ENCODE measurements at places on chromosomes 4 and X.
A peak's percentile ranks its signal among the peaks of the same experiment; 100 is the strongest.

DNA sequence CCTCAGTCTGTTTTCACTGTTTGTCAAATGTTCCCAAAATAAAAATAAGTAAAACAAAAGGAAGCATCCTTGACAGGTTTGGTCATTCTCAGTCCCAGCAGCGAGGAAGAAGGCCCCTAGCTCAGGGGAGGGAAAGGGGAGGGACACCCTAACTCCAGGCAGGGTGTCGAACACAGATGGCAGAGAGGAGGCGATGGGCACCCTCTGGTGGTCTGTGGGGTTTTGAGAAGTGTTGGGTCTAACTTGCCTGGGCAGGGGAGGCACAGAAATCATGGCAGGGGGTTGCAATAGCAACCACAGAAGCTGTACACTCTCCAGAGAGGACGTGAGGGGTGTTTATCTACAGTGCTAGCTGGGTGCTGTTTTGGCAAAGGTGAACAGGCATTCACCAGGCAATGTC lies 229.8 kb upstream of the SFRP2 start:
- DNase-seq = peak; percentile 40

DNA sequence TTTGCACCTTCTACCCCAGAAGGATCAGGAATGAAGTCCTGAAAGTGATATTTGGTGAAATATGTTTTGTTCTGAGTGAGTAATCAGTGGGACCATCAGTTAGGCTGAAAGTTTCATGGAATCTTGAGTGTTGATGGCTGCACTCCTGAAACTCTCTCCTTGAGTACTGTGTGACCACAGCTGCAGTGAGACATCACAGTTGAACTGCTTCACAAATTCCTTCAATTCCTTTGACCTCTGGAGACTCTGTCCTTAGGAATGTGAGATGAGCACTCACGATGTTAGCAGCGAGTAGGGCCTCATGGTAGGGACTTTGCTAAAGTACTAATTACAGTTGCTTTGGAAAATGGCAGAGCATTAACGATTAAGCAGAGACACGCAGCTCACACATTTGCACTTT lies 142.9 kb upstream of the SLC4A4 start:
- no peak for DNase-seq

GRCh38 chr4:169295822-169296221 lies 25.1 kb upstream of the SH3RF1 start:
- DNase-seq = no peak

GRCh38 chrX:153685751-153686696 lies 1.7 kb upstream of the SLC6A8 start:
- no peak for DNase-seq

GRCh38 chr4:176791591-176792325 lies 964 bp downstream of the VEGFC start:
- DNase-seq = no peak

- DNase-seq = no peak
Measured at GRCh38 chr4:7129871-7130620, 62.2 kb upstream of the GRPEL1 start.

DNA sequence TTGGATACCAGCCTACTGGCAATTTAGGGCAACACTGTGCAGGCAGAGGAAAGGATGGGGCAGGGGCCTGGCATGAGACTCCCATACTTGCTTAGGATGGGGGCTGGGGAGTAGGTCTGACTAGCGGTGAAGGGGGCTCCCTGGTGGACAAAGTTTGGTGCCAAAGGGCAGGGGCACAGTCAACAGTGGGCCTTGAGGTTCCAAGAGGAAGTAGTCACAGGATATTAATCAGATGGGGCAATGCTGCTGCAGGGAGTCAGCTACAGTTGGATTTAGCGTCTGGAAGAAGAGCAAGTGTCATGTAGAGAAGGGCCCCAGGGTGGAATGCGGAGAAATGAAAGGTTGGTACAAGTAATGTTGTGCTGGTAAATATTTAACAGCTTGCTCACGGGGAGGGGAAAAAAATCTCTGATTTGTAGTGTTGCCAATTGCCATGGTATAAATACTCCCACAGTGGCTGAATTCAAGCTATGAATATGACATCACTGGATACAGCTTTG lies 139.4 kb downstream of the PJA1 start:
- DNase-seq = no peak

- no peak for DNase-seq
Measured at GRCh38 chr4:66300336-66300934, 630.1 kb upstream of the EPHA5 start.

DNA sequence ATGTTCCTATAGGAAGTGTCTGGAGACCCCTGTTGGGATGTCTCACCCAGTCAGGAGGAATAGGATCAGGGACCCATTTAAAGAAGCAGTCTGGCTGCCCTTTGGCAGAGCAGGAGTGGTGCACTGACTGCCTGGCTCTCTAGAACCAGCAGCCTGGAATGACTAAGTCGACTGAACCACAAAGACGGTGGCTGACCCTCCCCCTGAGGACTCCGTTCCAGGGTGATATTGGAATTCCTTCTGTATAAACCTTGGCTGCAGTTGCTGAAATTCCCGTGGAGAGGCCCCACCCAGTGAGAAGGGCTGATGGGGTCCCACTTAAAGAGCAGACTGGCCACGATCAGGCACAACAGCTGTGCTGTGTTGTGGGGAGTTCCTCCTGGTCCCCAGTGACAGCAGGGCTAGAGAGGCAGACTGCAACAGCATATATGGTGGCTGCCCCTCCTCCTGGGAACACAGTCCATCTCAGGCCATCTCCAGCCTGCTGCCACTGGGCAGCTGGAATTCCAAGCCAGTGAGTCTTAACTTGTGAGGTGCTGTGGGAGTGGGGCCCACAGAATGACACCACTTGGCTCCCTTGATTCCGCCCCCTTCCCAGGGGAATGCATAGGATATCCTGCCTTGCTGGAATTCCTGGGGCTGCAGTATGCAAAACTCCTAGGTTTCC lies 41.8 kb upstream of the RLIM start:
- DNase-seq = no peak

- DNase-seq = no peak
Measured at GRCh38 chr4:2047031-2047660, 12.0 kb upstream of the NAT8L start.

DNA sequence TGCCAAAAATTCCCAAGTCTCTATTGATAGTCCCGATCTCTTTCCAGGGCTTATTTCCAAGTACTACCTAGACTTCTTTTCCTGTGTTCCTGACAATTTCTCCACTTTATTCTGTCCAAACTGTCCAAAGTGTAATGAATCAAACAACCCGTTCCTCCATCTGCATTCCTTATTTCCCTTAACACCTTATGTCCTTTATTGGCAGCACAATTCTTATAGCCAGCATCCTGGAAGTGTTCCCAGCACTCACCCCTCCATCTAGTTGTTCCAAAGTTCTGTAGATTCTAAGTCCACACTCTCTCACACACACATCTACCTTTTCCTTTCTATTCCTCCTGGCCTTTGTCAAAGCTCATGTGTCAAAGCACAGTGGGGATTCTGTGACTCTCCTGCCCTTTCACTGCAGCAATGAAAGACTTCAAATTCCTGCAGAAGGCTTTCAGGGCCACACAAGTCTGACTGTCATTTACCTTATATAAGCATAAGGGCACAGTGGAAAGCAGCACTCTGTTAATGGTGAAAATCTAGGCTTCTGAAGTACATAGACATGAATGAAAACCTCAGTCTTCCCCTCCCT lies 22.1 kb downstream of the LIMCH1 start:
- no peak for DNase-seq

DNA sequence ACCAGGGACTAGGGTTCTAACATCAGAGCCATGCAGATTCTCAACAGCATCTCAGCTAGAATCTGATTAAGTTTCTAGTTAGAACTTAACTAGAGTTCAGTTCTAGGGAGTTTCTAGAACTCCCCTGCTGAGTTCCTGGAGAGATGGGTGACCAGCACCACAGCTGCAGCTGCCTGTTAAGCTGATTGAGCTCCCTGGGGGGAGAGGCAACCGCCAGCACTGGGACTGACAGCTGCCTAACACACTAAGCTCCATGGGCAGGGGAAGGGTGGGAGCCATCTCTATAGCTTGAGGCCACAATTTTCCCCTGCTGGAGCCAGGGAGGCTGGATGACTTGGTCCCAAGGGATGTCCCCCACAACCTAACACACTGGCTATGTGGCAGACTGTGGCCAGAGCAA lies 84.2 kb downstream of the CHIC1 start:
- no peak for DNase-seq

- DNase-seq = no peak
Measured at GRCh38 chr4:32191961-32192360, 1471.8 kb downstream of the PCDH7 start.

DNA sequence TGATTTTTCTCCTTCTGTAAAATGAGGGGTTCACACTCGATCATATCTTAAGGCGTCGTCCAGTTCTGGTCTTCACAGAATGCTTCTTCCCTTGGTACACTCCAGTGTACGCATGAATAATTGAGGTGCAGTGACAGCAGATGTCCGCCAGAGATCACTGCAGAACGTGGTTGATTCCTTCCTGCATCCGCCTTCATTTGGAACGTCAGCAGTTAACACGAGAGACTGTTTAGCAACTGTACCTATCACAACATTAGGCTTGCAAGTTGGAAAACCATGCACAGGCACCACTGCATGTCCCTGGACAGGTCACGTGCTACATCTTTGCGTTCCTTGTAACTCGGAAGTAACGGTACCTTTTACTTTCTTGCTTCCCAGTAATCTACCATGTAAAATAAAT lies 66.0 kb upstream of the GEMIN8 start:
- DNase-seq = peak; percentile 26

GRCh38 chr4:98092833-98093439 lies 50.3 kb downstream of the STPG2 start:
- DNase-seq = no peak

- DNase-seq = no peak
Measured at GRCh38 chr4:74123065-74123728, 24.2 kb upstream of the CXCL2 start.

DNA sequence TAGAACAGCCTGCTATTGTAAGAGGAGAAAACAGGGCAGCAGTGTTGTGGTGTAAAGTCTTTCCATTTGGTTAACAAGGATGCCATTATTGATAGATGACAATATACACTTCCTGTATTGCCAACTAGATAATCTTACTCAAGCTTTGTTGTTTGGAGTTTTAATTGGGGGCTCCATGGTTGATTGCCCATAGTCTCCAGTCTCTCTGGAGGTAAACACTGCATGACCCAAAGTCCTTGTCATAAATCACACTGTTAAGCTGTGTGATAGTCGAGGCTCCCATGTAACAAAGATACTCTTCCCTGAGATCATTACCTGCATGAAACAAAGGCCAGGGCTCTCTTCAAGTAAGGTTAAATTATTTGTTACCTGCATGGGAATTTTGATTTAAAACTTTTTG lies 394.6 kb downstream of the C4orf33 start:
- no peak for DNase-seq

GRCh38 chrX:78748846-78749245 lies 1.3 kb downstream of the LPAR4 start:
- no peak for DNase-seq

GRCh38 chr4:100162027-100162685 lies 28.1 kb downstream of the DDIT4L start:
- no peak for DNase-seq

GRCh38 chr4:161187569-161187968 lies 976.2 kb downstream of the FSTL5 start:
- no peak for DNase-seq
